Ammon's horn (tissue), 1 donor: ENCODE measurements at places on chromosomes 6 and 20.

DNA sequence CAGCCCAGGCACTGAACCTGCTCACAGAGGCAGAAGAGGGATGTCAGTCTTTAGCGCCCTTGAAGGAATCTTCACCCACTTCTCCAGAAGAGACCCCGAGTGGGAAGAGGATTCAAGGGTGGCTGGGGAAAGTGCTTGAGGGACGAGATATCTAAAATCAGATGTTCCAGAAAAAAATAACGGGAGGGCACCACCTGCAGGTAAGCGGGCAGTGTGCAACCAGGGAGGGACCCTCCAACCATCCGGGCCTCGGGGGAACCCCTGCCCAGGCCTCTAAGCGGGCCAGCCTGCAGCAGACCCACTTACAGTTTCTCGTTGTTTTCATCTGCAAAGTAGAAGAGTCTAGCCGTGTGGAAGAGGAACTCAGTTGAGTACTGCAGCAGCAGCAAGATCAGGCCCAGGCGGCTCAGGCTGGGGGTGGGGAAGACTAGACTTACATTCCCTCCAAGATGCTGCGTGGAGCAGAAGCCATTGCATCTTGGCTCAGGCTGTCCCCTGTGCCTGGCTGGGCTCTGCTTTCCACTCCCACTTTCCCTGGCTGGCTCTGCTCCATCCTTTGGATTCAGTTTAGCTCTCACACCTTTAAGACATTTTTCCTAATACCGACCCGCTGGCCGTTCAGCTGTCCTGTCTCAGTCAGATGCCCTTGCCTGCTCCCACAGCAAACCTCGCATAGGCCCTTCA lies 71.0 kb downstream of the TRAM2 start:
- no peak for DNase-seq

DNA sequence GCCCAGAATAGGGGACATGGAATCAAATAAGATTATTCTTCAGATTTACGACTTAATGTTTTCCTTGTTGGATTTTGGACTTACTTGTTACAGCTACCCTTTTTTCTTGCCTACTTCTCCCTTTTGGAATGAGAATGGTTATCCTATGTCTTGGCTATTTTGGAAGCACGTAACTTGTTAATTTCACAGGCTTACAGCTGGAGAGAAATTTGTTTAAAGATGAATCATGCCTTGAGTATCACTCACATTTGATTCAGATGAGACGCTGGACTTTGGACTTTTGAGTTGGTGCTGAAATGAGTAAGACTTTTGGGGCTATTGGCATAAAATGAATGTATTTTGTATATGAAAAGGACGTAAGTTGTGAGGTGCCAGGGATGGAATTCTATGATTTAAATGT lies 83.3 kb downstream of the SMPDL3A start:
- no peak for DNase-seq

DNA sequence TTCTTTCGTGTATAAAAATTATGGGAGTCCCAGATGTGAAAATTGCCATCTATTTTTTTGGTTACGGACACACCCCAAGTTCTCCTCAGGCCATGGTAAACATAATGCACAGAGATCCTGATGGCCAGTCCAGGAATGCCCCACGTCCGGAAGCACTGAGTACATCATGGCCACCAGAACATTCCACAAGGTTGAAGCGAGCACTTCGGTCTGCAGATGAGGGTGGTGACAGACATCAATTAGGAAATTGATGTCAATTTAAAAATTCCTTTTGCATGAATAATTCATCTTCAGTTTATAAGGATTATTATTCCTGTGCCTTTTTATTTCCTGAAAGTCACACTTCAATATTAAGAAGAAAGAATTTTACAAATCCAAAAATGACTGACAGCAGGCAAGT lies 13.2 kb upstream of the EXOC2 start:
- DNase-seq = no peak

DNA sequence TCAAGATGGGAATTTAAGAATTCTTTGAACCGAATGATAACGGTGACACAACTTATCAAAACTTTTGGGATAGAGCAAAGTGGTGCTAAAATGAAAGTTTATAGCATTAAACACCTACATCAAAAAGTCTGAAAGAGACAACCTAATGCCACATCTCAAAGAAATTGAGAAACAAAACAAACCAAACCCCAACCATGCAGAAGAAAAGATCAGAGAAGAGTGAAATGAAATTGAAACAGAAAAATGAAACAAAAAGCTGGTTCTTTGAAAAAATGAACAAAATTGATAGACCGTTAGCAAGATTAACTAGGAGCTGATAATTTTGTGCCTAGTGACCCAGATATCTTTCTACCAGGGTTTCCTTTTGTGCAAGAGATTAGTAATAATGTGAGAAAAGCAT lies 248.0 kb upstream of the EYS start:
- DNase-seq = no peak

DNA sequence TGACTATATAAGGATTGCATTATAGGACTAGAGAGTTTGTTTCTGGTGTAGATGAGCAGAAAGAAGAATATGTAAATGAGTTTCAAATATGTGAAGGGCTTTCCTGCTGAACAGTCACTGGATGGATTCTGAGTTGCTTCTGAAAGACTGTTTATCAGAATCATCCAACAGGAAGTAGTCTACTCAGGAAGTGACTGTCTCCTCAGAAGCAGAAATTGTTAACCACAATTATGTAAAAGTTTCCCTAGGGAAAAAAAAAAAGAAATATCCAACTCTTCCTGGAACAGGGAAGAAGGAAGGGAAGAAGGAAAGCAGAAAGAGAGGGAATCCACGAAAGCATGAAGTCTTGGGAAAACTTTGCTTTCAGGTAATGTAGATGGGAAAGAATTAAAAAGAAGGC lies 138.9 kb downstream of the TENT5A start:
- DNase-seq = no peak

DNA sequence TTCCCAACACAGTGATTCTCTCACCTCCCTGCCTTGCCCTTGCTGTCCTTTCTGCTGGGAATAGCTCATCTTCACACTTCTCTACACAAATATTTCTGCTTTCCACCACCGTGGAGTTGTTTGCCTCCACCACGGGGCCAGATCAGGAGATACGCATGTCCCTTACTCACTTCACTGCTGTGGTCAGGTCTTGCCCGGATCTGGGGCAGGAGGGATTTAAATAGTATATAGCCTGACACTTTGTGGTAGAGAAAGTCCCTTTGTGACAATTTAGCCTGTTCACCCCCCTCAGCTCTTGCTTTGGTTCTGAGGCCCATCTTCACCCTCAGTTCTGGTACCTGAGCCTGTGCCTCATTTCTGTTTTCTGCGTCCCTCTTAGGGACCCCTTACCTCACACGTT lies 92.6 kb upstream of the PREP start:
- DNase-seq = no peak

DNA sequence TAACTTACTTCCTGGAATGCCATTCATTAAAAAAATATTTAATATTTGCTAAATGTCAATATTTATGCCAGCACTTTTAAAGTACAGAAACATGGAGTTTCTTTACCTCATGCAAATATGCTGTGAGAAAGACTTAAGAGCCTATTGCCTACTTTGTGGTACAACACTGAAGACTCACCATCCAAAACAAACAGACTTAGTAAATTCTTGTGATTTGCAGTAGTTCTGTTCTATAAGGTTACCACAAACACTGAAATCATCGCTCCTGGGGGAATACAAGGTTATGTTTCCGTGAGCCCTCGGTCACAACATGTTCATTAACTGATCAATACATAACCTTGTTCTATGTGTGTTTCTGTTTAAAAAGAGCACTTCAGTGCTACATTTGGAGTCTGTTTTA lies 78.3 kb downstream of the ATG5 start:
- no peak for DNase-seq

- no peak for DNase-seq
These were observed 1.6 kb downstream of the TPBG start for GRCh38 chr6:82365016-82365795.

- no peak for DNase-seq
These were observed 45.2 kb upstream of the KLHL31 start for GRCh38 chr6:53710788-53711187.

DNA sequence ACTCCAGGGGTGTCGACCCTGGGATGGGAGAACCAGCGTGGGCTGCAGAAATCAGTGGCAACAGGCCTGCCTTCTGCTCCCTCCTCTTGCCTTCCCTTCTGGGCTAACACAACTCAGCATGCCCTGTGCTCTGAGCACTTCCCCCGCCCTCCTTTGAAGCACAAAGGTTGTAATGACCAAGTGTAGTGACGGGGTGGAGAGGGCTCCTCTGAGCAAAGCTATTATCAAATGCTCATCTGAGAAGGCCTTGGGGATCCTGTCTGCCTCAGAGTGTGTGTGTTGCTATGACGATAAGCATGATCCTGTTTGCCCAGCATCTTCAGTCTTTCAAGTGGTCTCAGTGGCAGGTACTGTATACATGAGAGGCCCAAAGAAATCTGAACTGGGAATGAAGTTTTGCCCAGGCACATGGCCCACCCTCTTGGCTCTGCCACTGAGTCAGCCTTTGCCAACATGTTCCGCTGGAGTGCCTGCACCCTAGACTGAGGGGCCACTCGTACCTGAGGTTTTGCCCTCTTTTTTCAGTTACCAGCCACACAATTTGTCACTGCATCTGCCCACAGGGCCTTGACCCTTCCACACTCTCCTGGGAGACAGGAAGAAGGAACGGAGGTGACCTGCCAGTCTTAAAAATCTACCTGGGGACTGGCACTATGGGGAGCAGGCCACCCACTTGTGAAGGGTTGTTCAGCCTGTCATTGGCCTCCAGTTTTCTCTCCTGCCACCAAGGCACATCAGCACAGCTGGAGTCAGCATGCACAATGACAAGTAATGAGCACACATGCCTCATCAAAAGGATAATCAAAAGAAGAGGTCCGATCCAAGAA lies 74.5 kb downstream of the GFOD1 start:
- DNase-seq = no peak

- no peak for DNase-seq
These were observed 57.8 kb upstream of the KLHL31 start for GRCh38 chr6:53723331-53723730.

DNA sequence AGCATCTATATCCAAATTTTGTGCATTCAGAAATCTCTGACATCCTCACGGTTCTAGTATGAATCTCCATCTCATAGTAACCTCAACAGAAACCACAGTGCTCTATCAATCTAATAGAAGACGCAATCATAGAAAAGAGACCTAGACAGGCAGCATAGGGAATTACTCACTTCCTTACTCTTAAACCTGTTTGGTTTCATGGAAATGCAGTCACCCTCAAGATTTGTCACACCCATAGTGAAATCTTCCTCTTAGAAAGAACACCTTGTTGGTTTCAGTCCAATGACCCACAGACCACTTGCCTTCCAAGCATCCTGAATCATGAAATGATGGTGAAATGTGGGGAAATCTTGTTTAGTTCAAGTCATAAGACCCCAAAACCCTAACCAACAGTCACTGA lies 166.1 kb upstream of the PRDM1 start:
- no peak for DNase-seq

- peak; percentile 45 for DNase-seq
These were observed 37.6 kb downstream of the NRN1 start for GRCh38 chr6:5968817-5969734.

DNA sequence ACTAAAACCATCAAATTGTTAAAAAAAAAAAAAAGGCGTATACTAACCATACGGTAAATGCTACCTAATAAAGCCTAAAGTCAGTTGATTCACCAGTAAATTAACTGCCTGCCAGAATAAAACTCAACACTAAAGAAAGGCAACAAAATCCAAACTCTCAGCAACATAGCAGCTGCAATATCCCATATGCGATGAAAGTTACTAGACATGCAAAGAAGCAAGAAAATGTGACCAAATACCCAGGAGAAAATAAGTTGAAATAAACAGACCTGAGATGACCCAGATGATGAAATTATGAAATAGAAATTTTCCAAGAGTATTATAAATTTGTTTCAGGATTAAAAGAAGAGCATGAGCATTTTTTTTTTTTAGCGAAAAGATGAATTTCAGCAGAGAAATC lies 103.6 kb upstream of the EDN1 start:
- DNase-seq = no peak

GRCh38 chr20:10524643-10525042 lies 89.5 kb downstream of the SLX4IP start:
- no peak for DNase-seq

- DNase-seq = no peak
These were observed 3.2 kb downstream of the TP53TG5 start for GRCh38 chr20:45374966-45375365.

- no peak for DNase-seq
These were observed 313.7 kb upstream of the TBX18 start for GRCh38 chr6:85078058-85078457.

DNA sequence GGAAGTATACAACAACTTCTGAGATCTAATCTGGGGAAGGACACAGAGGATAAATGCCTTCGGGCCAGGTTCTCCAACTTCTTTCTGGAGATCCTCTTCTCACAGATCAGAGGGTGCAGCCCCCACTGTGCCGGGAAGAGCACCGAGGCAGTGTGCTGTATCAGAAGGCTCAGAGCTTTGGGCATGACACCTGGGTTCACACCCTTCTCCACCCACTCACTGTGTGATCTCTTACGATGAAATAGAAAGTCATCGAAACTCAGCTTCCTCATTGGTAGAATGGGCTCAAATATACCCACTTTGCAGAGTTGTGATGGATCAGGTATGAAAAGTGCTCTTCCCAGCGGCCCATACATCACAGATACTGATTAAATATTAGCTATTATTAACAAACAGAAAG lies 347.5 kb upstream of the SOX4 start:
- DNase-seq = no peak

DNA sequence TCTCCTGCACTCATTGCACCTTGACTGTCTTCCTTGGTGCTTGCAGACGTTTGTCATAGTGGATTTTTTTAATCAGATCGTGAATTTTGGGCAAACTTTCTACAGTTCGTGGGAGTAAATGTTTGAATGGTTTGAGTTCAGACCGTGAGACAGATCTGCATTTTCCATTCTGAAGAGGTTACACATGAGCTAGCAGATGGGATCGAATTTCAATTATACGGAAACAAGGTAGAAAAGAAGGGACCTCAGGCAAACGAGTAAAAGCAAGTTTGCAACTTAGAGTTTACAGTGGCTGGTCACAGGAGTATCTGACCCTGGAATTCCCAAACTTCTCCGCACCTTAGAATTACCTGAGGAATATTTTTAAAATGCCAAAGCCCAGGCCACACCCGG lies 17.2 kb upstream of the NCR2 start:
- DNase-seq = no peak

GRCh38 chr6:16747232-16748024 lies 13.8 kb downstream of the ATXN1 start:
- DNase-seq = peak; percentile 43

- DNase-seq = no peak
These were observed 206.8 kb upstream of the SOX4 start for GRCh38 chr6:21386744-21387143.

GRCh38 chr6:158663625-158664165 lies 13.8 kb downstream of the SYTL3 start:
- no peak for DNase-seq

- DNase-seq = no peak
These were observed 322.2 kb downstream of the ESR1 start for GRCh38 chr6:152129691-152130151.

GRCh38 chr6:168956884-168957730 lies 296.5 kb downstream of the THBS2 start:
- DNase-seq = peak; percentile 88

DNA sequence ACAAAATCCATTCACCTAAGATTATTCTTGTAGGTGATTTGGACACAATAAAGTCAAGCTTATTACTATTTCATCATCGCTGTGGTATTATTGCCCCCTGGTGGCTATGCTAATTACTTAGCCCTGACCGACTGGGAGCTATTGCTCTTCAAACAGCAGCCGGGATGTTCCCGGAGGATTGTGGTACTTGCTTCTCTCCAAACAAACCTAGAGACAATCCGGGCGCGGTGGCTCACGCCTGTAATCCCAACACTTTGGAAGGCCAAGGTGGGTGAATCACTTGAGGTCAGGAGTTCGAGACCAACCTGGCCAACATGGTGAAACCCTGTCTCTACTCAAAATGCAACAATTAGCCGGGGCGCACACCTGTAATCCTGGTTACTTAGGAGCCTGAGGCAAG lies 15.4 kb upstream of the STMND1 start:
- peak; percentile 82 for DNase-seq
